ENCODE measurements at places on chromosomes 6 and 20. TPM values are rescaled to one million over a fixed set of nuclear protein-coding genes. Genes with fewer than 3 reads are reported as not detected.

DNA sequence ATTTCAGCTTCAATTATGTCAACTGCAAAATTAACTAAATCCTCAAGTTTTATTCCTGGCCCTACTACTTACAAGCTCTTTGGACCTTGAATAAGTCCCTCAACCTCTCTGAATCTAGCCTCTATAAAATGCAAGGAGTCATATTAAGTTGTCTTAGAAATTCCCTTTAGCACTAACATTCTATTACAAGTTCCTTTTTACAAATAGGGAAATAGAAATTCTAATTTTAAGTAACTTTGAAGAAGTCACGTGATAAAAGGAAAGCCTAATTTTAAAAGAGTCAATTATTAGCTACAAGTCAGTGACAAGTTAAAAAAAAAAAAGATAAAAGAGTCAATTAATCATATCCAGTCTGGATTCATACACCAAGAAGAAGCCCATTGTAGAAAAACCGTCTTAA, 24.6 kb upstream of the GTF3C6 start:
- no peak for DNase-seq

GRCh38 chr6:132084811-132085509, 133.8 kb upstream of the CCN2 start:
- no peak for DNase-seq

The MEI4 gene
- total RNA-seq = not detected

The MDFI gene
- 35.5 TPM for total RNA-seq

- DNase-seq = no peak
Observed at GRCh38 chr20:39654171-39654570, 692.0 kb downstream of the DHX35 start.

The TUBB1 gene
- not detected for total RNA-seq

The TBX18 gene
- total RNA-seq = 14.4 TPM

GRCh38 chr20:46190478-46191167, 72.5 kb downstream of the CD40 start:
- no peak for DNase-seq

GRCh38 chr20:32894711-32895355, 36.1 kb downstream of the EFCAB8 start:
- DNase-seq = no peak

GRCh38 chr6:116111552-116112528, 11.2 kb downstream of the NT5DC1 start:
- peak; percentile 49 for DNase-seq

The WFDC2 gene
- total RNA-seq = 1.1 TPM

Measured in HCT116 (cell line).